Activated naive CD4-positive, alpha-beta T cell (primary cell): ENCODE measurements at places on chromosomes 6 and 20.

DNA sequence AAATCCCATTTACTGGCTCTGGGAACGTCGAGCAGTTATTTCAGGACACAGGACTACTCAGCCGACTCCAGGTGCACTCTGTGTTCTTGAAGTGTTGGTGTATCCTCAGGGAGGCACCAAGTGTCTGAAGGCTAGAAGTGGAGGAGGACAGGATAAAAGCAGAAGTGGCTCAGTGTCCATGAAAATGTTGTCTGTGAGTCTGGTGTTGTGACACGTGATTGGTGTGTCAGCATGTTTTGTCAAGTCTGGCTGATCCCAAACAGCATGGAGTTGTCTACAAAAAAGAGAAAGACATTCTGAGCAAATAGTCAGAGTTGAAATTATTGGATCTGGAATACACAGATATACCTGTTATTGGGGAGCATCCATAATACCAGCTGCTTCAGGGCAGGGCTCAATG lies 30.3 kb downstream of the SCGN start:
- DNase-seq: no peak

GRCh38 chr6:93679836-93680235 lies 260.5 kb upstream of the EPHA7 start:
- no peak for DNase-seq

DNA sequence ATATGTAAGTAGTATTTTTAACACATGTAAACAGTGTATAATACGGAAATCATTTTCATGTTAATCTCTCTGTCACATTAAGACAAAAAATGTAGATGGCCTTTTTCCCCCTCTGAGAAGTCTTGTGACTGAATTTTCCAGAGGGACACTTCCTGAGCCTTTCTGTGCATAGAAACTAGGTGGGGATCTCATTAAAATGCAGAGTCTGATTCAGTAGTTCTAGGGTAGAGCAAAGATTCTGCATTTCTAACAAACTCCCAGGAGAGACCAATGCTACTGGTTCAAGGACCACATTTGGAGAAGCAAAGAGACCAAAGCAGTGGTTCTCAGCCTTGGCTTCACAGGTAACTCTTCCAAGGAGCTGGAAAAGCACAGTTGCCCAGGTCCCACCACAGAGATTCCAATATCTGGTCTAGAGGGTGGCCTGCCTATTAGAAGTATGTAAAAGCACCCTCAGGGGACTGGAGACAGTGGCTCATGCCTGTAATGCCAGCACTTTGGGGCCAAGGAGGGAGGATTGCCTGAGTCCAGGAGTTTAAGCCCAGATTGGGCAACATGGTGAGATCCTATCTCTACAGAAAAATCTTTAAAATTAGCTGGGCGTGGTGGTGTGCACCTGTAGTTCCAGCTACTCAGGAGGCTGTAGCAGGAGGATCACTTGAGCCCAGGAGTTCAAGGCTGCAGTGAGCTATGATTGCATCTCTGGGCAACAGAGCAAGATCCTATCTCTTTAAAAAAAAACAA lies 378.5 kb downstream of the KIF16B start:
- no peak for DNase-seq

DNA sequence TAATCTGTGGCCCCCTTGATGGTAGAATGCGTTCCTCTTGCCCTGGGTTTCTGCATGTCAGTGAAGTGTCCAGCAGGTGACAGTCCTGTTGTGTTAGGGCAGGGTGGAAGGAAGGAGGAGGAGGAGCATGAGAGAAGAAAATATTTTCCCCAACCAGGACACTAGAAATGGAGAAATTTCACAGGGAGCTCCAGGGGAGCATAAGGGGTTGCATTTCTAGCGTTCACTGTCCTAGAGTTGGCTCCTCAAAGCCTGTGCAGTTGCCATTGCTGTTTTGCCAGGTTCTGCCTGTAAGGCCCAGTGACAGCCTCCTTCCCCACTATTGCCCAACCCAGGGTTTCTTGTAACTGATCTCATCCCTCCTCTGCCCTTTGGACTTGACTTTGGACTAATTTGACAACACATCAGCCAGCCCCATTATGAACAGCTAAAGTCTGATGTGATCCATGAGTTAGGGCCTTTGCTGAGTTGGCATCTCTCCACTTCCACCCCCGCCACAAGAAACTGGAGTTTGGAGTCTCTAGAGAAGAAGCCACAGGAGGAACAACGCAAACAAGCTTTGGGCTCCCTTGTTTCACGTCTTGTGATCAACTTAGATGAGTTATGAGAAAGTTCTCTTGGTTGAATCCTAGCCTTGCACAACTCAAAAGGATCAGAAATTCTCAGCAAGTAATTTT lies 14.0 kb upstream of the FAM50B start:
- DNase-seq: no peak

GRCh38 chr6:150354754-150355571 lies 13.8 kb upstream of the IYD start:
- no peak for DNase-seq

- DNase-seq: no peak
These were observed 261.5 kb upstream of the SOX4 start for GRCh38 chr6:21332077-21332476.

DNA sequence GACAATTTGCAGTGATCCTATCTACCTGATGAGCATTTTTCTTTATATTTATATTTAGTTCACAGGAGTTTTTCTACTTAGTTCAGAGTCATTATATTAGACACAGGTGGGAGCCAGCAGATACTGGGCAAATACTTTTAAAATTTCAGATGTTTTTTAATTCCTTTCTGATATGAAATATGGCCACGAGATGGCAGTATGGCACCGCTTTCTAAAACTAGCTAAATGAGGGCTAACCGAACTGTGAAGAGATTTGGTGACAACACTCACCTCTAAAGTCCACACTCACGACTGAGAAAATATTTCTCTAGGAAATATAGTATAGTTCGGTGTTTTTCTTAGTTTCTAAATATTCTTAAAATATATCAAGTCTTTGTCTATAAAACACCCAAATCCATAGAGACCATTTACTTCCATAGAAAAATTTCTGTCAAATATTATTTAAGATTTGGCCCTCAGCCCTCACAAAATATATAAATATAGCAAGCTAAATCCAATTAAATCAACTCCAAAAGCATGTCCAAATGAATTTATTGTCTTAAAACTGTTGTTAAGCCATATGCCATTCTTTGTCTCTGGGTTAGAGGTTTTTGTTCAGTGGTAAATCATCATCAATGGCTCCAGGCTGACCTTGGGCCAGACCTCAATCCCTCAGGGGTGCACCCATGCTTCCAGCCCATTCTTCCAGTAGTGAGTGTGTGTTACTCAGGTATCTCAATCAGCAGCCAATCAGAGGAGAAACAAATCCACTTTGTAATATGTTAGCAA lies 63.6 kb downstream of the HUS1B start:
- DNase-seq: no peak

- DNase-seq: no peak
These were observed 254.6 kb downstream of the EPHA7 start for GRCh38 chr6:93164781-93165180.

- no peak for DNase-seq
These were observed 67.5 kb upstream of the NRN1 start for GRCh38 chr6:6074190-6074589.

DNA sequence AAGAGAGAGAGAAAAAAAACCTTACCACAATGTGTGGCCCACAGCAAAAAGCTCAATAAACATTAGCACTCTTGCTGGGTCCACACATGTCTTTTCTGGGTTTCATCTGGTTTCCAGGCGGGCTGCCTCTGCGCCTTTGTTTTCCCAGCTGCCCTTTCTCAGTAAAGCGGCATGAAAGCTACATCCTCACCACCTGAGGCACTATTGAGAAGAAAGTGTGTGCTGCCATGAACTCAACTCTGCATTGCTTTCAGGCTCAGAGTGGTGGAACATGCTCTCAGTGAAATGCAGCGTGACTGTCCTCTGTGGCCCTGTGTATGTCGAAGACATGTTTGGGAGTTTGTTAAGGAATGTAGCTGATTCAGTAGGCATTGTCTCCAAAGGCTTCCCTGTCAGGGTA lies 102.3 kb downstream of the LYRM2 start:
- DNase-seq: no peak

GRCh38 chr6:45961125-45961524 lies 54.5 kb downstream of the CLIC5 start:
- DNase-seq: no peak

- no peak for DNase-seq
These were observed 481 bp downstream of the SERPINB6 start for GRCh38 chr6:2970753-2971419.

- DNase-seq: no peak
These were observed 136.7 kb downstream of the AIG1 start for GRCh38 chr6:143197377-143197776.

GRCh38 chr6:106081715-106082114 lies 4.4 kb upstream of the PRDM1 start:
- no peak for DNase-seq

DNA sequence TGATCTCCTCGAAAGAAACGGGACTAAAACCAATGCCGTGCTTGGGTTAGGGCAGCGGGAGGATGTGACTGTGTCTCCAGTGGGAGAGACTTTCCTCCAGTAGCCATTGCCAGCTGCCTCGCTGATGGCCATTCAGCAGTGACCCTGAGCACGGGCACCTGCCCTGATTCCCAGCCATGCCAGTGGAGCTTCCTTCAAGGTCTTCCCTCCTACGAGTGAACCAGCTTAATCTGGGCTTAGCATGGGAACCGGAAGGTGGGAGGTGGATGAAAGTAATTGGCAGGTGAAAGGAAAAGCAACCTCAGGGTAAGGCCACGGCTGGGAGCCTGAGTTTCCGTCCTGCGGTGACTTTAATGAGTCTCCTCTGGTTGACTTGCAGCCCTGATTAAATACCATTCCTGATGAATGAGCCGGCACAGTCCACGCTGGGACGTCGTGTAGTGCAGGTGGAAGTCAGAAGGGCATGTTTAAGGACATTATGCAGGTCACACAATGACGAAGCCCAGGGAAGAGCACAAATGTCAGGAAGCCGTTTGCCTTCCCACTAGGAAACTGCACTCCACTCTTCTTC lies 813.5 kb downstream of the QKI start:
- no peak for DNase-seq

- DNase-seq: no peak
These were observed 28.2 kb downstream of the SYTL3 start for GRCh38 chr6:158677906-158678578.

DNA sequence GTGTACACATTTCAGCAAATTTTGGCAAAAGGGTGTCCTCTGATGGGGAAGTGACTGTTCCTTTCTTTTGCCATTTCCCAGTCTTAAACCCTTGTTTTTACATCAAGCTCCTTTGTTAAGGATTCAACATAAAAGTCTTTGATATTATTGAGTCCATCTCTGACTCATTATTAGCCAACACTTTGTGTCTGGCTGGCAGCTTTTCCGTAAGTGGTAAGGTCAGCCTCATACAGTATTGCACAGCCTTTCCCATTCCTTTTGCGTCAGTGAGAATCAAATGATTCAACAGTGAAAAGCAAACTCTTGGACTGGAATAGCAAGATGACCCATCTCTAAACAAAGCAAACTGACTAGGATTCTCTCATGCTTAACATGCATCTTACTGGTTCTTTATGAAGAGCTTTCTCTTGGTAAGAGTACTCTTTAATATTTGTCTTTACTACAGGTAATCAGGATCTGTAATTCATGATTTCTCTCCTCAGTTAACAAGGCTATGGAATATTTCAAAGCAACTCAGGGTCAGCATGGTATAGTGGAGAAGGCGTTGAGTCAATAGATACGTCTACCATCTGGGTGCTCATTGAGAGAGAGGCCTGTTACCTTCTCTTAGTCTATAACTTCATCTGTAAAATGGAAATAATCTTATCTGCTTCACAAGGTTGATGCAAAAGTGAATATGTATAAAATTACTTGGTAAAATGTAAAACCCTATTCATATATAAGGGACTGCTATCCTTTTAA lies 183.6 kb downstream of the PRL start:
- no peak for DNase-seq

DNA sequence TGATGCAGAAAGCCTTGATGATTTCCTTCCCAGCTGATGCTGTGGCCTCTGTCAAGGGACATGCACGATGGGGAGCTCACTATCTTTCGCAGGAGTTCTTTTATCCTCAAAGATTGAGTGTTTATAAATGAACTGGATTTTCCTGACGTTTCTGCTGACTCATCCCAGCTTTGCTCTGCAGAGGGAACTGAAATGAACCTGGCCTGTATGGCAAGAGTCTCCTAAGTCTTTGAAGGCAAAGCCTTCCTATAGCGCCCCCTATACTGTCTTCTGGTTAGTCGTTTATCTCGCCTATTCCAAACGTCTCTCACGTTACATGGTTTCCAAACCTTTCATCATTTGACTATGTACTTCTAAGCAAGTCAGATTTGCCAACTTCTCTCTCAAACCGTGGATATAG lies 565.3 kb downstream of the KIF16B start:
- no peak for DNase-seq

DNA sequence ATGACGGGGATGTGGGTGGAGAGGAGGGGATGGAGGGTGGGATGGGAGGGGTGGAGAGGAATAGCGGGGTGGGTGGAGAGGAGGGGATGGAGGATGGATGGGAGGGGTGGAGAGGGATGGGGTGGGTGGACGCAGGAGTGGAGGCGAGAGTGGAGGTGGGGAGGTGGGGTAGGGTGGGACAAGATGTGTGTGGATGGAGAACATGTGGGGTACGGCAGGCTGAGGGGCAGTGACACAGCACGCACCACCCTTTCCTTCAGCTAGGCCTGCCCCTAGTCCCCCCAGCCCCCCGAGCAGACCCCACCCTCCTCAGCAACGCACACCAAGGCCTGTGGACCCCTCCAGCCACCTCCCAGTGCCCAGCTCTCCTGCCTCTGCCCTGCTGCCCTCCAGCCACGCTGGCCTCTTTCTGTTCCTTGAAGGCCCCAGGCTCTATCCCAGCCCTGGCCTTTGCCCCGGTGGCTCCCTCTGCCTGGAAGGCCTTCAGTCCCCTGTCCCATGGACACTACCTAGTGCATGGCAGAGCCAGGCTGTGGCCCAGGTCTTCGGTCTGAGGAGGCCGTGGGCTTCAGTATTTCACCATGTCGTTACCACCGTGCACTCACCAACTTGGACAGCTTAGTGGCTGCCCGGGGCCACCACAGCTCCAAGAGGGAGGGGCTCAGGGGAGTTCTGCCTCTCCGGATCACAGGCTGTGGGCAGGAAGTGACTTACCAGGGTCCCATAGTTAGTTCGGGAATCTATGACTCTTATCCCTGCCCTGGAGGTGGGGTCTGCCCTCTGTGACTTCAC lies 78.4 kb upstream of the PMEPA1 start:
- no peak for DNase-seq

DNA sequence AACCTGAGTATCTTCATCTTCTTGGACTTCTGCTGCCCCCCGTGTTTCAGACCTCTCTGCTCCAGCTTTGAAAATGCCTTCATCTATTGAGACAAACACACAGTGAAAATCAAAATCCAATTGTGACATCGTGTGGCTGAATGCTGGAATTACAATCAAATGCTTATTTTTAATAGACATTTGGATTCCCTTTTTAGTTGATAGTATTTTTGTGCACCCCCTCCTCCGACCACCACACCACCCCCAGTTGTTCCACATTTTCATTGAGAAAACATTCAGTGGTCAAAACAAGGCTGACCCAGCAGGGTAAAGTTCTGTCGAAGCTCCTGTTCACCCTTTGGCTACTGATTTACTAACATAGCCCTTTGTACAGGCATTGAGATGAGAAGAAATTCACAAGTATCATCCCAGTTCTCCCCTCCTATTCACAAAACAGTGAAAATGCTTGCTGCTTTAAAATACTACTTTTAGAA lies 79.0 kb downstream of the NRSN1 start:
- no peak for DNase-seq

- no peak for DNase-seq
These were observed 256.5 kb downstream of the TAF4 start for GRCh38 chr20:61809006-61809770.

- DNase-seq: no peak
These were observed 105.8 kb downstream of the CARMIL1 start for GRCh38 chr6:25384967-25385366.

- DNase-seq: no peak
These were observed 7.8 kb upstream of the E2F1 start for GRCh38 chr20:33693741-33694638.

- DNase-seq: no peak
These were observed 538.5 kb downstream of the CD83 start for GRCh38 chr6:14656078-14656521.
